ENCODE measurements at places on chromosomes 6 and 20. TPM values are rescaled to one million over a fixed set of nuclear protein-coding genes. Genes with fewer than 3 reads are reported as not detected.

The GSTA1 gene
- not detected for total RNA-seq

The EDN3 gene
- not detected for total RNA-seq

The ALDH8A1 gene
- total RNA-seq: 0.90 TPM

The DNAH8 gene
- not detected for total RNA-seq

The TTBK1 gene
- not detected for total RNA-seq

The CRISP3 gene
- total RNA-seq: not detected

The CEP57L1 gene
- total RNA-seq: 17.3 TPM

The NUP153 gene
- total RNA-seq: 33.0 TPM

The ULBP3 gene
- total RNA-seq: 3.1 TPM

The EDEM2 gene
- total RNA-seq: 29.7 TPM

The OR11A1 gene
- total RNA-seq: not detected

The TRIM10 gene
- total RNA-seq: not detected

The F13A1 gene
- 117 TPM for total RNA-seq

The MRPS26 gene
- 59.2 TPM for total RNA-seq

The CBFA2T2 gene
- 20.8 TPM for total RNA-seq

The FRK gene
- 1.0 TPM for total RNA-seq

The ATF6B gene
- total RNA-seq: 101 TPM

The GNMT gene
- 2.1 TPM for total RNA-seq

The IYD gene
- not detected for total RNA-seq

The TAP1 gene
- 40.8 TPM for total RNA-seq

The PHACTR3 gene
- total RNA-seq: 11.6 TPM

The SLC22A3 gene
- 205 TPM for total RNA-seq

The SAMD5 gene
- total RNA-seq: 0.84 TPM

The BPIFB4 gene
- not detected for total RNA-seq

The TRAM2 gene
- 27.5 TPM for total RNA-seq

The SLC22A2 gene
- total RNA-seq: not detected

The PDE10A gene
- 5.9 TPM for total RNA-seq

The NPBWR2 gene
- total RNA-seq: not detected
